Hematopoietic multipotent progenitor cell treated with erythropoietin and hydrocortisone succinate and interleukin-3 and kit ligand, for 6 days (in vitro differentiated cells): ENCODE measurements at places on chromosomes 2 and 18.

DNA sequence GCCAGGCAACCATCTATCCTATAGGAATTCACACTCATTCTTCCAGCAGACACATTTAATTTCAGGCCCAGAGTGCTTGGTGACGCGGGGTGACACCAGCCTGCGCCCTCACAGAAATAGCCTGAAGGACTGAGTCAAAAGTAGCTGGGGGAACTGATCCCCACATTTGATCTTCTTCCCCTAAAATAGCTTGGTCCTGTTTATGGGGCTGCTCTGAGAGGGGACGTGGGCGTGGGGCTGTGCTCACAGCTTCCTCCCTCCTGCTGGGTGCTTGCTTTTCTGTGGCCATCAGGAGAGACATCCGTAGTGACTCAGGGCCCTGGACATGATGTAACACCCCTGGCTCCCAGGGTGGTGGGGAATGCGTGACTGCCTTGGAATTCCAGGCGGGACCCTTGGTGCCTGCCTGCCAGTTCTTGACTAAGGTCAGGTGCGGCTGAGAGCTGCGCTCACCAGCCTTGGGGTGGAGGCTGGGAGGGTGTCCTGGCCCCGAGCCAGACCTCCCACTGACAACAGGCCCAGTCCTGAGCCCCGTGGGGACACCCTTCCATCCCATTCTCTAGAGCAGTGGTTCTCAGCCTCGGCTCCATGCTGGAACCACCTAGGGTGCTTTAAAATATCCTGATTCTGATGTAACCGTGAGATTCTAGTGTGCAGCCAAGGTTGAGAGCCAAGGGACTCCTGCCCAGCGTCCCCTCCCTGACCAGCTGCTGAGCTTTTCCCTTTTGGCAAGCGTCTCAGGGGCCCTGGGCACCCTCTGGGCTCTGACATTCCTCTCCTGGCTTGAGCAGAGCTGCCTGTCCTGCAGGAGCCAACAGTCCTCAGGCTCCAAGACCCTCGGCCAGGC, 47.4 kb upstream of the SMAD7 start:
- no peak for DNase-seq

- no peak for DNase-seq
Observed at GRCh38 chr18:6605115-6605869, 124.2 kb upstream of the ARHGAP28 start.

- no peak for DNase-seq
Observed at GRCh38 chr18:59127047-59127446, 12.6 kb upstream of the SEC11C start.

DNA sequence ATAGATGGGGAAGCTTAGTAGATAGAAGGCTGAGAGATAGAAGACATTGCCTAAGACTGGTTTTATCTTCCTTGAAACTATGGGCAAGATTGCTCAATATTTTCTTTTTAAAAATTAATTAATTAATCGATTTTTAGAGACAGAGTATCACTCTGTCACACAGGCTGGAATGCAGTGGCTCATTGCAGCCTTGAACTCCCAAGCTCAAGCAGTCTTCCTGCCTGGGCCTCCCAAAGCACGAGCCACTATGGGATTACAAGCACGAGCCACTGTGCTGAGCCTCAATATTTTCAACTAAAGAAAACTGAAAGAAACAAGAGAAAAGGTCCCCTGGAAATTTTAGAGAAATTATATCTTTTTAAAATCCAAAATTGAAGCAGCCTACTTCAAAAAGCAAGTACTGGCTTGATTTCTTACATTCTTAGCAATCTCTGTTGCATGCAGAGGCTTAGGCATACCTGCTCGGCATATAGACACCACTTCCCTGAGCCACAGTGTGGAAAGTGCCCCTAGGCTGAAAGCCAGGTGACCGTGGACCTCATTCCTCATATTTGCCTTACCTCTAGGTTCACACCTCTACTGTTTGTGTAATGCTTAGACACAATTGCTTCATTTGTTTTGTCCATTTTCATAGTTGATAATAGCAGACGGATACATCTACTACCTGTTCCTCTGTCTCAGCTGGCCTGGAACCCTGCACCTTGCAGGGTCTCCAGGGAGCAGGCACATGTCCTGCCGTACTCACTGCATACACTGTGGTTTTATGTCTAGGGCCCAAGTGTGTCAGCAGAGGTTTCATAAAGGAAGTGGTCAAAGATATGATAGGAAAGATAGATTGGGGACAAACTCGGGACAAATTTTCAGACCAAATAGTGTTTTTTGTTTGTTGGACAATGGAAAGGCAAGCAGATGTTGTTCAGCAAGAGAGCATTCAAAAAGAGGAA, 166.5 kb upstream of the ALPP start:
- DNase-seq, result peak; percentile 11

GRCh38 chr2:126602334-126602733, 53.6 kb upstream of the GYPC start:
- DNase-seq, result no peak

DNA sequence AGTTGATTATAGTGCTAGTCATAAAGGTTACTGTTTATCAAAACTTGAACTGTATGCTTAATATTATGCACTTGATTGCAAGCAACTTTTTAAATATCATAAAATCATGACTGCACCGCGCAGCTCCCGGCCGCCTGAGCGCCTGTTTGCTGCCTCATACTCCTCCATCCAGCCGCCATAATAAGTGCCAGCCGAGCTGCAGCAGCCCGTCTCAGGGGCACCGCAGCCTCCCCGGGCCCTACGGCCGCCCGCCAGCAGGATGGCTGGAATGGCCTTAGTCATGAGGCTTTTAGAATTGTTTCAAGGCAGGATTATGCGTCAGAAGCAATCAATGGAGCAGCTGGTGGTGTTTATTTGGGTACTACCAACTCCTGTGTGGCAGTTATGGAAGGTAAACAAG, 337.2 kb downstream of the PAX3 start:
- no peak for DNase-seq

- DNase-seq, result no peak
Observed at GRCh38 chr2:12861344-12861930, 144.7 kb downstream of the TRIB2 start.

DNA sequence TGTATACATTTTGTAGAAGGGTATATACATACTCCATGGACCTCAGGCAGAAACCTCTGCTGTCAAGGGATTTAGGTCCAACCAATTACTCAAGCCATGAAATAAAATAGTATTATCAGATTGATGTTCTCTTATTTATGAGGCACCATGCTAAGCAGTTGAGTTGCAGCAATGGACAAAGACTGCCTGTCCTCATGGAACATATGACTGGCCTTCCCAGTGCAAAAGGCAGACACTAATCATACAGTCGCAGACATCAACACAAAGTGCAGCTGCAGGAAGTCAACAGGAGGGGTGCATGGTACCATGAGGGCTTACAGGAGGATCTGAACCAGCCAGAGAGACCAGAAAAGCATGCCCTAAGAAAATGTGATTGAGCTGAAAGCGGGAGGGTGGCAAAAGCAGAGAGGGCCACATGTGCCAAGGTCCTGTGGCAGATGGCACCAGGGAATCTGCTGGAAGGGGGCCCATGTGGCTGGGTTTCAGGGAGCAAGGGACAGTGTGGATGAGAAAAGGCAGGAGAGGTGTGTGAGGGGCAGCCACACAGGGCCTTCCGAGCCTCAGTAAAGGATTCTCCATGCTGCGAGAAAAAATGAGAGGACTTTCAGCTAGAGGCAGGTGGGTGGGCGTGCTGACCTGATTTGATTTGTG, 61.4 kb upstream of the RNF152 start:
- no peak for DNase-seq

DNA sequence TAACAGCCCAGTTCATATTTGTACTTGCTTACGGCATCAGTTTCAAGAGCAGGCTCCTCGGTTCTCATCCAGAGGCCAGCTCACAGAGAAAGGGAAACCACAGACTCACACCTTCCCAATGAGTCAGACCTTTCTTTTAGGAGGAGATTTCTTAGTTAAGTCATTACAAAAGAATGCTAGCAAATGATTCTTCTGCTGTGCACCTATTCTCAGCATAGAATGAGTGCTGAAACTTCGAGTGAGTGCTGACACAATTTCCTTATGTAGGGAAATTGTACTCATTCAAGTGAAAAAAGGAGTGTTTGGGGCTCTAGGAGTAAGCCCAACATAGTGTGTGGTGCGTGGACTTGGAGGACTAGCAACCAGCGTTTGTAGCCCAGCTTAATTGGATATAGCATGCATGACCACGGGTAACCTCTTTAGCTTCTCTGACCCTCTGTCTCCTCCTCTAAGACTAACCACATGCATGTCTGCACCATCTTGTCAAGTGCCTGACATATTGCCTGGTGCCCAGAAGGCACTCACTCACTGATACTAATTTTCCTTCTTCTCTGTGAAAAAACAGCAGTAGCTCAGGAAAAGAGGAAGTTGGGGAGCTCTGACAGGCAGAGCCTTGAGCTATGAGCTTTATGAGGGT, 87.0 kb downstream of the ALPK2 start:
- DNase-seq, result peak; percentile 36

DNA sequence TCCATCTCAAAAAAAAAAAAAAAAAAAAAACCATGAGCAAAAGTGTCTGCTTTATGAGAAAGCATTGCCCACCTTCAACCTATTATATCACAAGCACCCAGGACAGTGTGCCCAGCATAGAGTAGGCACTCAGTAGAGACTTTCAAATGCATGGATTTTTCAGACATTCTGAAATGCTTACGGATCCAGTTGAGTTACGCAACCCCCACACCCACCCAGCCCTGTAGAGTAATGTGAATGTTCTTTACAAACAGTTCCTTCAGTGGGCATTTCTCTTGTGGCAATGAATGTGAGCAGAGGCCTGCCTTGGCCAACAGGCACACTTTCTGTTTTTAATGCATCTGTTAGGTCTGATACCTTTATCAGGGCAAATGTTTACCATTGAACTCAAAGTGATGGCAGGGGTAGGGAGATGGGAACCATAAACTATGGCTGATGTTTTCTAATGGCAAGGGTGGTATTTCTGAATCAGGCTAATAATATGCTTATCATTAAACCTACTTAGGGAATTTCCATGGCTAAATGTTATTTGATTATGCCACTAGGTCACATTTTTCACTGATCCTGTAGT, 65.0 kb upstream of the RPL31 start:
- DNase-seq, result no peak

DNA sequence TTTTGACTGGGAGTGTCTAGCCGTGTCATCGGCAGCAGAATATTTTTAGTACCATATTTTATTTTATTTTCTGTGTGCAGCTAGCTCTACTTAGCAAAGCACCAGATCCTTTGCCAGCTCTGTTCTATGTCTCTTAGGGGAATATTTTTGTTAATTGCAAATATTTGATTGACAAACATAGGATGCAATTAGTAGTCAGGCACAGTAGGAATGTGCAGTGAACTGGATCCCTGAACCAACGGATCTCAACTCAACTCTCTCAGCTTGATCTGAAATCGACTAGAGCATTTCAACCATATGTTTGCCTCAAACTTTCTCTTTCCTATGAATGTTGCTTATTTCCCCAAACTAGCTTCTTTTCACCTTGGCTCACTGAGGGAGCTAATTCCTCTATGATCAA, 998.0 kb upstream of the FANCL start:
- DNase-seq, result no peak
